NCI-H1105 treated with DMSO at 0.1 percent for 48 hours (cell line): ENCODE measurements at places on chromosomes 5 and 9.

DNA sequence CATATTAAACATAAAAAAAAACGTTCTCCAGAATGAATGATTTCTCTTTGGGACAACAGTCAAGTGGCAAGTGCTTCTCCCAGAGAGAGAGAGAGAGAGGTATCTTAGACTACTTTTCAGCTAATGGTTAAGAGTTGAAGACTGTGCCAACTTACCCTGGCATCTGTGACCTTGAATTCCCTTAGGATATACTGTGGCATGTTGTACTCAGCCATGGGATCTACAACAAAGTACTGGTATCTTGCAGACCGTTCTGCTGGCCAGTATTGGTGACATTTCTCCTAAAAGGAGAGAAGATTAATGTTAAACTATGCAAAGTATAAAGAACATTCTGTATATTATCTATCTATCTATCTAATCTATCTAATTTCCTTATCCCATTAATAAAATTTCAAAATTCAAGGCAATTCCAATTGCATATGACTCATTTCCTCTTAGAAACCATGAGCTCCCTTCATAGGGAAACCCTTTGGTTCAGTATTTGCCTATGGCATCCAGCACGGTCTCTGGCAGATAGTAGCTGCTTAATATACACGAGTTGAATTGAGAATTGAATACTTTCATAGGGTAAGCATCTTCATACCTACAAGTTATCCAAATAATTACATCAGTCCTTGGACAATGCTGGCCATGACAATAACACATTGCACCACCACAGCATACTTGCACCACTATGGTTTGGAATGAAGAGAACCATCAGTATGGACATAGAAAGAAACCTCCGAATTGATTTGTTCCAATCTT is 539.4 kb upstream of the DMAC1 start:
- no peak for DNase-seq

- DNase-seq, result no peak
These were observed 44.8 kb upstream of the SNX2 start for GRCh38 chr5:122730037-122730436.

- DNase-seq, result no peak
These were observed 85.7 kb upstream of the GRIA1 start for GRCh38 chr5:153404747-153405146.

DNA sequence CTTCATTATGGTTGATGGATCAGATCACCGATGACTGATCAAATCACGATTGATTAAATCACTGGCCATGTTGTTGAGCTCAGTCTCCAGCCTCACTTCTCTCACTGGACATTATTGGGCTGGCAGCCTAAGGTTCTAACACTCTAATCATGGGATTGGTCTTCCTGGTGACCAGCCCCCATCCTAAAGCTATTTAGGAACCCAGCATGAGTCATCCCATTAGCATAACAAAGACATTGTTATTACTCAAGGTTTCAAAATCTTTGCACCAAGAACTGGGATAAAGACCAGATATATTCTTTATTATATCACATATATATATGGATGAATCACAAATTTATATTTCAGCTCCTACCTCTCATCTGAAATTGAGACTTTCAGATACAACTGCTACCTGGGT is 272.1 kb upstream of the IL12B start:
- no peak for DNase-seq

GRCh38 chr9:109907400-109907799 is 127.4 kb downstream of the PALM2AKAP2 start:
- DNase-seq, result no peak
